BJ (cell line): ENCODE measurements at places on chromosomes 11 and 22.

DNA sequence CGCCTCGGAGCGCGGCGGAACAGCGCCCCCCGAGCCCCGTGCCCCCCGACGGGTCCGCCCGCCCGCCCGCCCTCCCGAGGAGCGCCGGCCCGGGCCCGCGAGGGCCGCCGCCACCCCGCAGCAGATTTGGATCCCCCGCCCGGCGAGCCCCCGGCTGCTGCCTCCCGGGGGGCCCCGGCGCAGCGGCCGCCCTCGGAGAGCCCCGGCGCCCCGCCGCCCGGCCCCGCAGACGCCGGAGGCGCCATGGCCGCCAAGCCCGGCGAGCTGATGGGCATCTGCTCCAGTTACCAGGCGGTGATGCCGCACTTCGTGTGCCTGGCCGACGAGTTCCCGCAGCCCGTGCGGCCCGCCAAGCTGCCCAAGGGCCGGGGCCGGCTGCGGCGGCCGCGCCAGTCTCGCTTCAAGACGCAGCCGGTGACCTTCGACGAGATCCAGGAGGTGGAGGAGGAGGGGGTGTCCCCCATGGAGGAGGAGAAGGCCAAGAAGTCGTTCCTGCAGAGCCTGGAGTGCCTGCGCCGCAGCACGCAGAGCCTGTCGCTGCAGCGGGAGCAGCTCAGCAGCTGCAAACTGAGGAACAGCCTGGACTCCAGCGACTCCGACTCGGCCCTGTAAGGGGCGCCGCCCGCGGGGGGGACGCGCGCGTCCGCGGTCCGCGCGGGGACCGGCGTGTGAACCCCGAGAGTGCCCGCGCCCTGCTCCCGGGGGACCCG lies 380 bp downstream of the C11orf96 start:
- no peak for DNase-seq

DNA sequence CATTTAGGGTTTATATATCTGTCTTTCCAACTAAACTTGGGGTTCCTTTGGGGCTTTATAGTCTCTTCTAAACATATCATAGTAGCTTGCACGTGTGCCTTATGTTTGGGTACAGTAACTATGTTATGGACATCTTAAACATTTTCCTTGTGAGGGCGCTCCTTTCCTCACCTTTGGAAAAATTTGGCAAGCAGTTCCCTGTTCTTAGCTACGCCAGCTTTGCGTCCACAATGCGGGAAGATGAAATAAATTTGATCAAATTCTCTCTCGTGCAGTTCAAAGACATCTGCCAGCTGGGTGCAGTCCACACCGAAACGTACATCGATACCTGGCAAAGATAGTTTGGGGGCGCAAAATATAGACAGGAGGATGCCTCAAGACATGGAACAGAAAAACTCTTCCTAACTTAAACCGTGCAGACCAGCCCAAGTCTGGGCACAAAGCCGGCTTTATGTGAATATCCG lies 548 bp downstream of the FDXACB1 start:
- DNase-seq, result no peak

DNA sequence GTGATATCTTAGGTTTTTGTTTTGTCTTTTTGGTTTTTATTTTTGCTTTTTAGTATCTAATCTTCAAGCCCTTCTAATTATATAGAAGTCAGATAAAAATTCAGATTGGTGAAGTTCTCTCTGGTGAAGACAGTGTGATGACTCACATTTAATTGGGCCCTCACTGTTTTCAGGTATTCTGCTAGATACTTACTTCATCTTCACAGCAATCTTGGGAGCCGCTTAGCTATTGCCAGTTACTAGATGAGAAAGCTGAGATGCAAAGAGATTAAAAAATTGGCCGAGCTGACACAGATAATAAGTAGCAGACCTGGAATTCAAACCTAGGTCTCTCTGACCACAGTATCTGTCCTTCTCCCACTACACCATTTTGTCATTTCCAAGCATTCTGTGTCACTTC lies 75.0 kb downstream of the PPP2R1B start:
- DNase-seq, result no peak

DNA sequence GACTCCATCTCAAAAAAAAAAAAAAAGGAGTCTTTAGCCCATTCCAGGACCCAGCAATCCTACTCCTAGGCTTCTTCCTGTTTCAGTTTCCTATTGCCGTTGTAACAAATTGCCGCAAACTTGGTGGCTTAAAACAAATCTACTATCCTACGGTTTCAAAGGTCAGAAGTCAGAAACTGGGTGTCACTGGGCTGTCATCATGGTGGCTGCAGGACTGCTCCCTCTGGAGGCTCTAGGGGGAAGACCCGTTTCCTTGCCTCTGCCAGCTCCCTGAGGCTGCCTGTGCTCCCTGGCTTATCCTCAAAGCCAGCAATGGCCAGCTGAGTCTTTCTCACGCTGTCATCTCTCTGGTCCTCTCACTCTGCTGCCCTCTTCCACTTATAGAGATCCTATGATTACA lies 8.7 kb upstream of the DAGLA start:
- DNase-seq, result no peak

- DNase-seq, result no peak
Measured at GRCh38 chr22:45638197-45638596, 33.4 kb upstream of the ATXN10 start.

- peak; percentile 54 for DNase-seq
Measured at GRCh38 chr11:2945031-2945756, 16.0 kb upstream of the PHLDA2 start.

DNA sequence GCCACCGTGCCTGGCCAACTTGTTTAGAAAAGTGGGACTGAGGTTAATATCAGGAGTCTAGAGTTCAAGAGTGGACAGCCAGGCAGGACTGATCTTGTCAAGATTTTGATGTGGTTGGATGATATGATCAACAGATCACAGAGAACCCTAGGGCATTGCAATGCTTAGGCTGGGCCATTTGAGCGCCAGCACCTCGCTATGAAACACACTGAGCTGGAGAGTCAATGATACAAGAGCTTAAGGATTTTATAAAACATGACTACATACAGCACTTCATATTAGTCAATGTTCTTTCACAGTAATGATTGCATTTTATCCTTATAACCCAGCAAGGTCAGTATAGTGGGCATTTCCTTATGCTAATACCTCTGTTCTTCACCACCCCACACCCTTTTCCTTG lies 15.4 kb upstream of the PEX26 start:
- no peak for DNase-seq

- DNase-seq, result no peak
Measured at GRCh38 chr11:44770401-44770800, 43.6 kb downstream of the TSPAN18 start.

DNA sequence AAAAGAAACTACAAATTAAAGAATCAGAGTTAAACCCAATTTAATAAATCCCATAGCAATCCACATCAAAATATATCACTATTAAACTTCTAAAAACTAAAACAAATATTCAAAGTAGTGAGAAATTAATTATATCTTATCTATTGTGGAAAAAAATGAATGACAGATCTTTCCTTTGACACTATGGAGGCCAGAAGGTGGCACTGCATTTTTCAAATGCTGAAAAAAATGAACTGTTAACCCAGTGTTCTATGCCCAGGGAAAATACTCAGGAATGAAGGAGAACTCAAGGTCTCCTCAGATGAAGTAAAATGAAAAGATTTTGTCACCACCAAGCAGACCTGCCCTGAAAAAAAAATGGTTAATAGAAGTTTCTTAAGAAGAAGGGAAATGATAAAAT lies 27.7 kb downstream of the TYR start:
- DNase-seq, result no peak

GRCh38 chr11:73395297-73396208 lies 19.4 kb downstream of the RELT start:
- no peak for DNase-seq

DNA sequence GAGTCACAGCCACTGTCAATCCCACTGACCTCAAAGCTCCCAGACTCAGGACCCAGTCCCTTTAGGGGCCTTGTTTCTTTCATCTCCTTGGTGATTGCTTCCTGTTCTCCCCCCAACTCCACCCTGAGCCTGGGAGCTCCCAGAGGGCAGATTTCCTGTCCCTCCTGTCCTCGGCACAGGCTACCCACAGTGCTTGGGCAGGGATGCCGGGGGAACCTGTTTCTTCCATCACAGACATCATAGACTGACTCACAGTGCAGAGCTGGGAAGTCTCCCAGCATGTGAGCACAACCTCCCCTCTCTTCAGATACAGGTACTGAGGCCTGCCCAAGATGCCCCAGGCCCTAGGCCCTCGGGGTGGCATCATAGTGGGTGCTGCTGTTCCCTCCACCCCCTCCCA lies 16.6 kb downstream of the TRIM29 start:
- DNase-seq, result no peak

- no peak for DNase-seq
Measured at GRCh38 chr11:22681281-22681812, 14.9 kb downstream of the GAS2 start.

DNA sequence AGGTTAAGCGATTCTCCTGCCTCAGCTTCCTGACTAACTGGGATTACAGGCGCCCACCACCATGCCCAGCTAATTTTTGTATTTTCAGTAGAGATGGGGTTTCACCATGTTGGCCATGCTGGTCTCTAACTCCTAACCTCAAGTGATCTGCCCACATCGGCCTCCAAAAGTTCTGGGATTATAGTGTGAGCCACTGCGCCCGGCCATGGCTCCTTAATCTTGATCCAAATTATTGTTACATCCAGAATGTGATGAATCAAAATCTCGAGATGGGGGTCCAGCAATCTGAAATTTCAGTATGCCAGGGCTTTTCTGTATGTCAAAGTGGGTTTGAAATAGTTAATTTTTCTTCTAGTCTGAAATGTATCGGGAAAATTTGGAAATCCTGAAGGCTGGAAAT lies 3.7 kb downstream of the RPL27A start:
- no peak for DNase-seq

DNA sequence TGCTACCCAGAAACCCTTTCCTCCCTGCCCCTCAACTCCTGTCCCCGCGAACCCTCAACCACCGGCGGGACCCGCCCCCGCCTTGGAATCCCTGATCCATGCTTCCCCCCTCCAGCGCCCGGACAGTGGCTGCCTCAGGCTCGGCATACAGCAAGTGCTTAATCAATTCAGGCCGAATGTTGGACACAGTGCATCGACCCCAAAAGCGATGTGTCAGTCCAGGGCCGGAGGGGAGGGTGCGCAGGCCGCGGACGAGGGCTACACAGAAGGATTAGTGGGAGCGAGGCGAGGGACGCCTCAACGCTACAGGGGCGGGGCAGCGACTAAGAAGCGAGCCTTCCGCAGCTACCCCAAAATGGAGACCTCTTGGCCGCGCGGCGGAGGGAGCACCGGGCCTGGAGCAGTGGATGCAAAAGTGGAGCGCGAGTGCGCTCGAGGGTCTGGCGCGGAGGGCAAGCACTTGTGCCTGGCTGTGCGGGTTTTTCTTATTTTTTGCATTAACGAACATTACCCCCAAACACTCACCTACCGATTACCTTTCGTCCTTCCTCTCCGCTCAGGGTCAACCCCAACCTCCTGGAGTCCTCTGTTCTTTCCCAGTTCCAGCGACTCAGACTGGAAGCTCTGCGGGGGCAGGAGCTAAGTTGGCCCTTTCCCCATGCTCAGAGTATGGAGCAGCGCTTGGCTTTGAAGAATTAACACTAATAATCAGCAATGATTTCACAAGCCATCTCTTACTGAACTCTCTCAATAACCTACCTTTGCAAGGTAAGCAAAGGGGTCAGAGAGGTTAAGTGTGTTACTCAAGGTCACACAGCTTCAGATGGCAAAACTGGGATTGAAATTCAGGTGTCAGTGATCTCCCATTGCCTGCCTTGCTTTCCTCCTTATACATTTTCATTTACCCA lies 30.0 kb upstream of the WNT11 start:
- no peak for DNase-seq

DNA sequence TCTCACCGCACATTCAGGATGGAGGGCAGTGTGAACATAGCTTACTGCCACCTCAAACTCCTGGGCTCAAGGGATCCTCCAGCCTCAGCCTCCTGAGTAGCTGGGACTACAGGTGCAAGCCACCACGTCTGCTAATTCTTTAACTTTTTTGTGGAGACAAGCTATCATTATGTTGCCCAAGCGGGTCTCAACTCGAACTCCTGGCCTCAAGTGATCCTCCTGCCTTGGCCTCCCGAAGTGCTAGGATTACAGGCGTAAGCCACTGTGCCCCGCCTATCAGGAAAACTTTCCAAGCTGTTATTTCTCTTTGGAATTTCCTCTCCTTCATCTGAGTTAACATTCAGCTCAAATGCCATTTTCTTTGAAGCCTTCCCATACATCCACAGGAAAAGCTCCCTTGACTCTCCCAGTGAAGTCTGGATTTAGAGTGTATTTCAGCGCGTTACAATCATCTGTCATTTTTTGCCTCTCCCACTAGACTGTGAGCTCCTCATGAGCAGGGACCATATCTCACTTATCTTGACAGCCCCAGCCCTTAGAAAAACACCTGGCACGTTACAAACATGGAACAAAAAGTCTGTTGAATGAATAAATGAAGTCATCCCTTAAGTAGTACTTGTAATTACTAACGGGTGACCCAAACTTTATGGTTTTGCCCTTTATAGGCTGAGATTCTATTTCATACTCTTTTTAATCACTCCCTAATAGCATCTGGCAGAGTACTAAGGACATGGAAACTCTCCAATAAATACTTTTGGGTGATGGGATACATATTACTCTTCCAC lies 2.2 kb downstream of the MRTFA start:
- no peak for DNase-seq

DNA sequence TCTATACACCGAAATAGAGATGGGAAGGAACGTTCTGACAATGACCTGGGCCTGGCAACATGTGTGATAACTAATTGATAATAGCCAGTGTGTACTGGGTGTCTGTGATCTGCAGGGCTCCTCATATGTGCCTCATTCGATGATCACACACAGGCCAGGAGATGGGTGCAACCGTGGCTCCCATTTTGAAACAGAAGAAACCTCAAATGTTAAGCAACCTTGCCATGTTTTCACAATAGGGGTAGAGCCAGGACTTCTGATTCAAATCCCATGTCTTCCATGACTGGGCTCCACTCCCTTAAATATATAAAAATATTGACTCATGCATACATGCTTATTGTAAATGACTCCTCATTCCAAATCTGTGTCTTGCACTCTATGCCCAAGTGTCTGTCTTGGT lies 11.1 kb downstream of the APOL3 start:
- no peak for DNase-seq

- DNase-seq, result no peak
Measured at GRCh38 chr11:107706531-107706930, 5.3 kb downstream of the SLN start.

GRCh38 chr11:86041975-86042378 lies 26.9 kb downstream of the PICALM start:
- peak; percentile 60 for DNase-seq

- DNase-seq, result no peak
Measured at GRCh38 chr11:2265854-2266585, 4.4 kb downstream of the ASCL2 start.

DNA sequence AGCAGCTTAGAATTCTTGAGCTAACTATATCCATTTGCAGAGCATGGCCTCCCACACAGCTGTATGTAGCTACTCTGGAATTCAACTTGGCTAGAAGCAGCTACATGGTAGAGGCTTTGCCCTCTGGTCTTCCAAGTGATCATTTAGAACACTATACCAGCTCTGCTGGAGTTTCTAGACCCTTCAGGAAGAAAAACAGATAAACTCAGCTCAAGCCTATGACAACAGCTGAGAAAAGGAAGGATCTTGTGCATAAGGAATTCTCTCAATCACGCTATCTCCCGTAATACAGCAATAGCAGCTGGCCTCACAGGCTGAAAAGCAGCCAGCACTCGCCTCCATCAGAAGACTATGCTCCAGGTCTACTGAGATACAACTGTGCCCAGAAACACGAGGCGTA lies 50.6 kb upstream of the APOA1 start:
- DNase-seq, result no peak

GRCh38 chr11:62694455-62695167 lies 5.3 kb upstream of the LRRN4CL start:
- DNase-seq, result no peak
